ENCODE measurements at places on chromosomes 5 and 9.

- no peak for DNase-seq
These were observed 72.6 kb downstream of the RGS3 start for GRCh38 chr9:113536166-113536482.

DNA sequence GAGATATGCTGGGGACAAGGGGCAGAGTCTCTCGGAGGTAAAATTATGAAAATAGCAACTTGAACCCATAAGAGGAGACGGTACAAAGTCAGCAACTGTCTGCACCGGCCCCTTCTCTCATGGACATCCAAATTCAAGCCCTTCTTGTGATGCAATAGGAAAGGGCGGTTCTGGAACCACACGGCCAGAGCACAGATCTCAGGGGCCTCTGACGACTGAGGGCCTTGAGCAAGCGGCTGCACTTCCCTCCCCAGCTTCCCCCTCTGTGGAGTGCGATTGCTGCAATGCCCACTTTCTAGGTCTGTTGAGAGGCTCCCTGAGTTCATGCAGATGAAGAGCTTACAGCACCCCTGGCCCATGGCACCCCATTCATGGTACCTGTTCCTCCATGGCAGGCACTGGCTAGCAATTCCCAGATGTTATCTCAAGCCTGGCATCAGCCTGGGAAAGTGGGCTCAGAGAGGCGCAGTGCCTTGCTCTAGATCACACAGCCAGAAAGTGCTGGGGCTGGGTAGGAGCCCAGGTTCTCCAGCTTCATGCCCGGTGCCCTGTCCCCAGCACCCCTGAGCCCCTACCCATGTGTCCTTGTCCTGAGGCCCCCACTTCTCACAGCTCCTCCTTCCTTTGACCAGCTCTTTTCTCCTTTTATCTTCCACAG lies 17.7 kb upstream of the CPLX2 start:
- DNase-seq: peak; percentile 94

GRCh38 chr9:104448036-104448435 lies 56.0 kb upstream of the OR13F1 start:
- no peak for DNase-seq

DNA sequence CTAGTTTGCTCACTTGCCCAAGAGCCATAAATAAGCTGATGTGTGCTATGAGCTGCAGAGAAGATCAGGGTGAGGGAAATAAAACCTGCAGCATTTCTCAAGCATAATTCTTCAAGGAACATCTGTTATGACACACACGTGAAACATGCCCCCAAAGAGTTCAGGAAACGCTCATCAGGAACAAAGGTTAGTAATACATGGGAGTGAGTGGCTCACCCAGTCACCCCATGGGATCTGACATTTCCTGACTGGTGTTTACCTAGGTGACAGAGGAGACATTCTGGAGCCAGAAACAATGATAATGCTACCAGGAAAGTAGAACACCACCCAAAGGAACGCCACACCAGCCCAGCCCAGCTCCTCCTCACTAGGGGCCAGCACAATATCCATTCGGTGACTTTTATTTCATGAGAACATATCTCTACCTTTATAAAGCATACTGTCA lies 66.0 kb downstream of the FRMD3 start:
- DNase-seq: no peak

GRCh38 chr5:114467729-114468128 lies 105.9 kb downstream of the KCNN2 start:
- DNase-seq: peak; percentile 74

- DNase-seq: no peak
These were observed 243.3 kb upstream of the VLDLR start for GRCh38 chr9:2378266-2378665.

DNA sequence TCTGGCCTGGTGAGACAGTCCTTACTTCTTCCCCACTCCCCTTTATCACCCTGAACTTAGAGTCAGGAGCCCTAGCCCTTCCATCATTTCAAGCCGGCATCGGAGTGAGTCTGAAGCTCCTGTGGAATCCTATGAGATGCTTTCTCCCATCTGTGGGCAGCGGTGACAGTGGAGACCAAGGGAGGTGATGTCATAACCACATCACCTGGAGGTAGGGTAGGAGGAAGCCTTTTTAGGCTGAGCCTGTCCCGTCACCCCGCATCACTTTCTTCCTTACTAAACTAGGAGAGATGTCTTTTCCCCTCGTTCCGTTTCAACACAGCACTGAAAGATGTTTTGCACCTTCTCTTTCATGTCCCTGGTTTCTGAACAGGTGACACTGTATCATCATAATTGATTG lies 124.1 kb upstream of the WWC1 start:
- no peak for DNase-seq

GRCh38 chr9:134518004-134518606 lies 123.5 kb upstream of the COL5A1 start:
- no peak for DNase-seq

DNA sequence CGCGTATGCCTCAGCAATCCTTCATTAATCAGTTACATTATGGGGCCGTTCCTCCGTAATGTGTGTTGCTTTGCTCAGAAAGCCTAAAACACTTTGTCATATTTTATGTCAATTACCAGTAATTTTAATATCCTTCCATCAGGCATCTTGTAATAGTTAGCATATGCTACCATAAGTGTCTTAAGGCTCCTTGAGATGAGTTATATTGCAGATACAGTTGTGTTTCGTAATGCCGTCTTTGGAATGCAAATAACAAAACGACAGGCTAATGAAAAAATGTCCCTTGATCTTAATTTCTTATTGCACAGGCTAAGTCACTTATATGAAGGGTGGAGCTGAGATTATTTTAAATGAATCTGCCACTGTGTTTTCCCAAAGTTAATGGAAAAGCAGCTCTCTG lies 50.5 kb downstream of the TBCA start:
- DNase-seq: no peak

GRCh38 chr5:76622973-76623596 lies at the start of gene F2RL2:
TSS of gene F2RL2 (minus strand) at chr5:76623403. CDS start at chr5:76623230, 173 bp downstream.
- no peak for DNase-seq

GRCh38 chr5:24623031-24623430 lies 21.7 kb downstream of the CDH10 start:
- no peak for DNase-seq

- DNase-seq: no peak
These were observed 144.0 kb upstream of the RPS23 start for GRCh38 chr5:82422001-82422740.

- no peak for DNase-seq
These were observed 49.7 kb downstream of the OLFM1 start for GRCh38 chr9:135136991-135137832.

- DNase-seq: no peak
These were observed 6.8 kb downstream of the PLGRKT start for GRCh38 chr9:5430912-5431311.

- no peak for DNase-seq
These were observed 693.4 kb downstream of the KCTD16 start for GRCh38 chr5:144864118-144864517.

GRCh38 chr9:101495810-101496209 lies 37.8 kb upstream of the RNF20 start:
- DNase-seq: no peak

DNA sequence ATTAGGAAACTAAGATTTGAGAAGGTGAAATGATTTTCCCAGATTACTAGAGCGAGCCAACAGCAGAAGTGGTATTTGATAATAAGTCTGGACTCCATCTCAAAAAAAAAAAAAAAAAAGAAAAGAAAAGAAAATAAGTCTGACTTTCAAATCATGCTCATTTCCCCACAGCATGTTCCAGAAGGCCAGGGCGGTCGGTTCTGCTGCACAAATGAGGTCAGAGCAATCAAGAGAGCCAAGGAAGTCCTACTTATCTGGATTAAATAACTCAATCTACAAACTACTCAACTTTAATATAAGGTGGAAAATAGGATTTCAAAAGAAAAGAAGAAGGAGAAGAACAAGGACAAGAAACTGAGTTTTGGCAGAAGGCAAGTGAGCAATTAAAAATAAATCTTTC lies 130.4 kb upstream of the RASA1 start:
- DNase-seq: no peak

DNA sequence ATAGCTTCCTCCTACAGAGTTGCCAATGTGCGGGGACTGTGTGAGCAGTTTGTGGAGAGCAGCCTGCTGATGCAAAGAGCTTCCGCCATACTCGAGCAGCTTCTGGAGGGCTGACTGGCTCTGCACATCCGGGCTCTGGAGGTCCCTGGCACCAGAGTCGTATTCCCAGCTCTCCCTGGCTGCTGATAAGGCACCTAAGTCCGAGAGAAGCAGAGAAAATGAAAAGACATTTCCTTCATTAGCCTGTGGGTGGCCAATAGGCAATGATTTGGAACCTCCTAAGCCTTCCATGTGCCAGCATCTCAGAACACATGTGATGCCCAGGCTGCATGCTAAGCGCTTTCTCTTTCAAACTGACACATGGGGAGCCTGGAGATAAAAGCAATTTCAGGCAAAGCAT lies 94.3 kb downstream of the TSSK1B start:
- DNase-seq: no peak

GRCh38 chr5:180472269-180472668 lies 21.9 kb upstream of the CNOT6 start:
- DNase-seq: no peak

DNA sequence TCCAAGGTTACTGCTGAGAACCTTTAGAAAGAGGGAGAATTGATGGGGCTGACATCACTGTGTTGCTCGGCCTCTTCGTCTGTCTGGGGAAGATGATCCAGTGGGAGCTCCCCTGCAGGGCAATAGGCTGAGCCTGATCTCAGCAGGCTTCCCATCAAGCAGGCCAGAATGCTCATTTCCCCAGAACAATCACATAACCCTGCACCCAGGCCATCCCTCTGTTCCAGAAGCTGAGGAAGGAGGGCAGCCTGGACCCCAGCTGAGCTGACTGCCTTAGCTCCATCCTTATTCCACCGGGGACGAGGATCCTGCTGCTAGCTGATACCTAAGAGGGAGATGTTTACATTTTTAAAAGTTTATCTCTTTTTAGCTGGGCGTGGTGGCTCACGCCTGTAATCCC lies 11.6 kb upstream of the CDC23 start:
- DNase-seq: no peak

GRCh38 chr9:132210472-132211145 lies 48.8 kb downstream of the NTNG2 start:
- peak; percentile 54 for DNase-seq

DNA sequence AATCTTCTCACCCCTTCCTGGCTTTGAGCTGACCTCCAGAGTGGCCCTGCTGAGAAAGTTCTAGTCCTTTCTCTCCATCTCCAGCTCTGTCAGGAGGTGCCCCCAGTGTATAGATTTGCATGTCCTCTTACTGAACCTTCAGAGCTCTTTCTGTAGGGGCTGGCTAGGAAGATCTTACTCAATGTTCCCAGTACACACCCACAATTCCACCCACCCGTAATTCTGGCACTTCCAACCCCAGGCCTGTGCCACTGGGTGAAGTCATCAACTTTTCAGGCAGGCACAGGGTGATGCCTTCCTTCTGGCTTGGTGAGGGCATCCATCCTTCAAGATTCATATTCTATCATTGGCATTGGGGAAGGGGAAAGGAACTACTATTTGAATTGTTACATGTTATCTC lies 75.9 kb downstream of the ACER2 start:
- no peak for DNase-seq

DNA sequence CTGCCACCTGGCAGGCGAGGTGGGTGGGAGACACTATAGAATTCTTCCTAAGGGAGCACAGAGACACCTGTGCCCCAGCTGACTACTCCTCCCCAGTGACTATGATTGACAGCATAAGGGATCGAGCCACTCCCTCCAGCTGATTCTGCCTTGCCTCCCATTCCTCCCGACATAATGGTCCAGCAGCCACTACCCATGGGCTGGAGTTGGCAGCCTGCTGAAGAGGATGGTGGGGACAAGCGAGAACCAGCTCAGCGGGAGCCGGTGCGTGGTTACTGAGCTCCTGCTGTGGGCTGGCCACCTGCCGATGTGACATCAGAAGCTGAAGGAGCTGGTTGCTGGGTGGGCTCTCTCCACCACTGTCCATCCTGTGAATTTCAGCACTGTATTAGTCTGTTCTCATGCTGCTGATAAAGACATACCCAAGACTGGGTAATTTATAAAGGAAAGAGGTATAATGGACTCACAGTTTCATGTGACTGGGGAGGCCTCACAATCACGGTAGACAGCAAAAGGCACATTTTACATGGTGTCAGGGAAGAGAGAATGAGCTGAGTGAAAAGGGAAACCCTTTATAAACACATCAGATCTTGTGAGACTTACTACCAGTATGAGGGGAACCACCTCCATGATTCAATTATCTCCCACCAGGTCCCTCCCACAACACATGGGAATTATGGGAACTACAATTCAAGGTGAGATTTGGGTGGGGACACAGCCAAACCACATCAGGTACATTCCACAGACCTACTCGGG lies 12.1 kb upstream of the NCS1 start:
- DNase-seq: no peak

GRCh38 chr5:79843450-79844388 lies 147.3 kb downstream of the MTX3 start:
- DNase-seq: no peak

- no peak for DNase-seq
These were observed 131.5 kb downstream of the PAM start for GRCh38 chr5:102886586-102886985.

DNA sequence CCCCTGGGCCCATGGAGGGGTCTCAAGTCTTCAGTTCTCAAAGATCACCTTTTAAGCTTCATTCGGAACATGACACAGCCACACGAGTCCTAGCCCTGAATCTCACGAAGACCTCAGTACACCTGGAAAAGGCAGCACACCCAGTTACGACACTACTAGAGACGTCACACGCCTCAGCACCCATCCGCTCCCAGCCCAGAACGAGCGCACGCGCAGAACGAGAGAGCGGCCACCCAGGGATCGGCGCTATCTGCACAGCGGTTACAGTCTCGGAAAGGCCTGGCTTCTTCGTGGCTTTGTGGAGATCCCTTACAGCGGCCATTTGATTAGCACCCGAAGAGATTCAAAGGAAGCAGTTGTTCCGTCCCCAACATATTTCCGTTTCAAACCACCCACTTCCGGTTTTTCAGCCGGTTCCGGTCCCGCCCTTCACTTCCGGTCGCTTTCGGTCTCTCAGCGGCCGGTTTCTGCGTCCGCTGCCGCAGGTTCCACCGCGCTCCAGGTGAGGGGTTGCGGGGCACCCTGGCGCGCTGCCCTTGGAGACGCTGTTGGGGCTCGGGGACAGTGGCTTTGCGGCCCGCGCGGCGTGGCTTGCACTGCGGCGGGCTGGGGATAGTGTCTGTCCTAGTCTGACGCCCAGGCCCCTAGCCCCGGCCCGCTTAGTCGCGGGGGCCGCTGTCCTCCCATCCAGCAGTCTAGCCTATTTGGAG lies at the start of gene UBLCP1:
UBLCP1 (plus strand) TSS at position 432 of the 710 bp plus-strand sequence. CDS start 5,626 bp downstream, outside the sequence.
- DNase-seq: peak; percentile 85

DNA sequence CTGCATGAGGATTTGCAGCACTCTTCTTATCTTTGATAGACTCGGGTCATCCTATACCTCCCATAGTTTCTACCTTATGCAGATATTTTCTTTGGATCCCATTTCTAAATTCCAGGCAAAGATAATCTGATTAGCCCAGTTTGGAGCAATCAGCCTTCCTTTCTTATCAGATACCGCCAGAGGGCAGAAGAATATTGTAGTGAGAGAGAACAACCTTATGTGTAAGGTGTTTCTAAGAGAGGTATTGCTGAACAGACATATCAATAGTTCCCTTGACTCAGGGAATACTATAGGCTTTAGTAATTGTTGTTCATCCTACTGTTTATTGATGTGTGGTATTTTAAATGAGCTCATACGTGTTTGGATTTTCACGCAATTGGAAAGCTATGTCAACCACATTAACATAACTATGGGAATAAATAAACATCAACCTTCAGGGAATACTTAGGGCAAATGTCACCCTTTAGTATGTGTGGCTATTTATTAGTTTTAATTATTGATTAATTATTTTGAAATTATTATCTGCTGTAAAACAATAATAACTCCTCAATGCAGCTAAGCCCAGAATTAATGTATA lies 1435.2 kb upstream of the CDH9 start:
- DNase-seq: peak; percentile 10

GRCh38 chr5:32360906-32361305 lies 48.2 kb upstream of the MTMR12 start:
- no peak for DNase-seq

- DNase-seq: no peak
These were observed 6.5 kb downstream of the TMEM245 start for GRCh38 chr9:109113254-109113653.
